Muscle of back (tissue), 13 donors: ENCODE measurements at places on chromosomes 6 and 20.

GRCh38 chr6:128500014-128500413, 20.4 kb downstream of the PTPRK start:
- no peak for DNase-seq

- DNase-seq, result peak; percentile 66
These were observed 86.4 kb upstream of the CLDN20 start for GRCh38 chr6:155177363-155177961.

- no peak for DNase-seq
These were observed 10.9 kb downstream of the MOCS1 start for GRCh38 chr6:39923394-39923793.

- DNase-seq, result no peak
These were observed 426.4 kb upstream of the CITED2 start for GRCh38 chr6:139800837-139801236.

- DNase-seq, result no peak
These were observed at the start of gene RIMS1 for GRCh38 chr6:71886184-71887005. Gene RIMS1 (plus strand): TSS chr6:71886550. CDS start chr6:71887024, 474 bp downstream.

DNA sequence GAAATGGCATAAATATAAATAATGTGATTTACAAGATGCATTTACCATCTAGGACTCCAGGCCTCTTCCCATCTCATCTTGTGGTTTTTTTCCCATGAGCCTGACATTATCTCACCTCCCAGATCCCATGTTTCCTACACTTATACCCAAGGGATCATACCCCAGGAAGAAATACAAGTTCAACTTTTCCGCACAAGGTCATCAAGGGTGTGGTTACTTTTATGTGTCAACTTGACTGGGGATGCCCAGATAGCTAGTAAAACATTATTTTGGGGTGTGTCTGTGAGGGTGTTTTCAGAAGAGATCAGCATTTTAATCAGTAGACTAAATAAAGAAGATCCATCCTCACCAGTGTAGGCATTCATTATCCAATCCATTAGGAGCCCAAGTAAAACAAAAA, 176.3 kb upstream of the TNFAIP3 start:
- DNase-seq, result no peak

GRCh38 chr6:111406200-111406721, 76.8 kb downstream of the REV3L start:
- no peak for DNase-seq

GRCh38 chr6:107894809-107895396, 63.1 kb downstream of the SEC63 start:
- no peak for DNase-seq

DNA sequence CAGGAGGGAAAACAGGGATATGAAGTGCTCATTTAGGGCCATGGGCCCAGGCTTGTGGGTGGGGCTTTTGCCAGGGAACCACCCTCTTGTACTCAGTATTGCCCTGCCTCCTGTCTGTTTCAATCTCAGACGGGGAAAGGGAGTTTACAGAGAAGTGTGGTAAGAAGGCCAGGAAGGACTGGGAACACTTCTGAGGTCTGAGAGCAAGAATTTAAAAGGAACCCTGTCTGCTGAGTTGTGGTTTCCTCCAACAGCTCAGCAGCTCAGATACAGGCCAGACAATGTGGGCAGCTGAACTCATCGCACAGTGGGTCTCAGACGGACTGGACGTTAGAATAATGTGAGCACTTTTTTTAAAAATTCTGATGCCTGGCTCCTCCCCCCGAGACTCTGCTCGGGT, 354.1 kb upstream of the ARID1B start:
- no peak for DNase-seq

DNA sequence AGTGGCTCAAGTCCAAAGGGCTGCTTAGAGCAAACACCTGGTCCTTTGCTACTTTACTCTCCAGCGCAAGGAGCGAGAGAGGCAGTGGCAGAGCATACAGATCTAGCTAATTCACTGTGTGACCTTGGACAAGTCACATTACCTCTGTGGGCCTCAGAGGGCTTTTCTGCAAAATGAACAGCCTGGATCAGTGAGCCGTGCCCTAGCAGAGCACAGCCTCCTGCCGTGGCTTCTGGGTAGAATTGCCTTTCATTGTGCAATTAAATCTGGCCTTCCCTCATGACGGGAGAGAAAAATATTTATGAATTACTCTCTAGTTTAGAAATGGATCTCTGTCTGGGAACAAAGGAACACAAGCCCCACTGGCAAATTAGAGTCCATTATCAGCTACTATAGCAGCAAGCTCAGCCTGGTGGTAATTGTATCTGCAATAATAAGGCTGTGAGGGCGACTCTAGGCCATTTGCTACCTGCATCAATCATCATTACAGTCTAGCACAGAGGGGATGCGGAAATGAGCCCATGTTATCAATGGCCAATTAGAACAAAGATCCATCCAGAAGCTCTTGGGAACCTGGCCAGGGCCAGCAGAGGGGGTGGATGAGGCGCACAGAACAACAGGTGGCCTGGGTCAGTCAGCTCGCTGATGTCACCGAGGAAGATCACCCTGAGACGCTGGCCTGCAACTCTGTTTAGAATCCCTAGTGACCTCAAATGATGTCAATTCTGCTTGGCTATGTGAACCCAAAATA, 114.2 kb upstream of the LY86 start:
- DNase-seq, result peak; percentile 28

GRCh38 chr6:11093376-11093625, 333 bp upstream of the SMIM13 start:
- DNase-seq, result no peak

DNA sequence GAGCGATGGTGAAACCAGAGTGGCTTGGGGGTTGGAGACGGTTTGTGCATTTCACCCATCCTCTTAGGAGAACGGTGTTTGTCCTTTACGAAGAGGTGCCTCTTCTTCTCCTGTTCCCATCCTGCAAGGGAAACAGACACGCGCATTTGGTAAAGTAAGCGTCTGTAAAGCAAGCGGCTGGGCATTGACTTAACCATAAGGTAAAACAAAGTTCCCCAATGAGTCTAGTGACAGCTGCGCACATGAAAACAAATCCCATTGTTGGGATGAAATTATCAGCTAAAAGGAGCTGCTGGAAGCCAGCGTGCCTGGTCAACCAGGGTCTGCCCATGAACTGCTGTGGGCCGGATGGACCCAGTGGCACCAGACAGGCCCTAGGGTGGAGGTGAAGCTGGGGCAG, 5.8 kb downstream of the BHLHE23 start:
- DNase-seq, result no peak

DNA sequence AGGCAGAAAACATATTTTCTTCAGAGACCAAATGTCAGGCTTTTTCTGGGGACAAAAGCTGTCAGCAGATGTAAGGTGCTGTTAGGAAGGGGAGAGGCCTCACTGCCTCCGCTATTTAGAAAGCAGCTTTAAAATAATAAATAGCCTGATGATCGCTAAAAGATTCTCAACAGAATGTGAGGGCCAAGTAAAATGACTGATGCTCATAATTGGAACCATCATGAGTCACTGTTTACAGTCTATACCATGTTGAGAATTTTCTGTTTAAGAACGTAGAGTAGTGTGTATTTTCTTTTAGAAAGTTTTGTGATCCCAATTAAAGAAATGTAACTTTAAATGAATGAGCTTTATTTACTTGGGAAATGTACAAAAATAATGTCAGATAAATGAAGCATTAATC, 220.0 kb downstream of the CLIC5 start:
- no peak for DNase-seq

- no peak for DNase-seq
These were observed 13.7 kb downstream of the GSTA4 start for GRCh38 chr6:52981222-52981900.

DNA sequence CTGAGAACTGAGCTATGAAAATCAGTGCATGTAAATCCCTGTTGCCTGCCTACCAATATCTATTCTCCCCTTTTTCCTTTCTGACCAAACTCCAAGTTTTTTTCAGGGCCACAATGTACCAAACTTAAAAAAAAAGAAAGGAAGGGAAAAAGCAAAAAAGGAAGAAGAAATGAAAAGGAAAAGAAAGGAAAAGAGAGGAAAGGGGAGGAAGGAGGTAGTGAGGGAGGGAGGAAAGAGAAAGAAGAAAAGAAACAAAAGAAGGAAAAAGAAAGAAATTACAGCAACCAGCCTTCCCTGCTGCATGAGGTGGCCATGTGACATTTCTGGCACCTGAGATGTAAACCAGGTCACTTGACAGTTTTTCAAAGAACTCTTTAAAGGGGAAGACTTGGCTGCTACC, 4.4 kb downstream of the CNKSR3 start:
- no peak for DNase-seq

DNA sequence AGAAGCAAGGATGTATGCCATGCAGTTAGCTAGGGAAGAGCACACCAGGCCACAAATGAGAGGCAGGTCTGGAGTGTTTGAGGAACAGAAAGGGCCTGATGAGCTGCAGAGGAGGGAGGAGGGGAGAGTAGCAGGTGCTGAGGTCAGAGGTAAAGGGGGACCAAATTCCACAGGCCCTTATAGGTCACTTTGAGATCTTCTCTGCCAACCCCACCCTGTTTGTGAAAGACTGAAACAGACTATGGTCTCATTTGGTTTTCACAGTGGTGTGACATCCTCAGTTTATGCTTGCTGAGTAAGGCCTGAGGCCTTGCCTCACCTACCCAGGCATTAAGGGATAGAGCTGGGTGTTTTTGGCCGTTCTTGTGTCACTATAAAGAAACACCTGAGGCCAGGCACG, 187.7 kb upstream of the MYLIP start:
- DNase-seq, result no peak

GRCh38 chr6:32679492-32679891, 13.0 kb upstream of the HLA-DQB1 start:
- no peak for DNase-seq

DNA sequence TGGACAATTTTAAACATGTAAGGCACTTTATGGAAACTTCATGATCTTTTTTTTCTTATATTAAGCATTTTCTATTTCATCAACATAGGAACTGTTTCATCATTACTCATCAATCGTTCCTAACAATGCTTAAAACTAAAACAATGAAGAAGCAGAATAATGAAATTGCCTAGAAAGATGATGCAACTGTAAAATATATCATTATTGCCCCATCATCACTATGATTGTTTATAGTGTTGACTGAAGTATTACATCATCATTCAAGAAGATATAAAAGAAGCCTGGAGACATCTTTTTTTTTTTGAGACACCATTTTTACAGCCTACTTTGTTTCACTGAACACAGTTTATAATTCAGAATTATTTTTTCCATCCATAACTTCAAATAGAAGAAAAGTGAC, 147.2 kb downstream of the TRDN start:
- DNase-seq, result no peak

DNA sequence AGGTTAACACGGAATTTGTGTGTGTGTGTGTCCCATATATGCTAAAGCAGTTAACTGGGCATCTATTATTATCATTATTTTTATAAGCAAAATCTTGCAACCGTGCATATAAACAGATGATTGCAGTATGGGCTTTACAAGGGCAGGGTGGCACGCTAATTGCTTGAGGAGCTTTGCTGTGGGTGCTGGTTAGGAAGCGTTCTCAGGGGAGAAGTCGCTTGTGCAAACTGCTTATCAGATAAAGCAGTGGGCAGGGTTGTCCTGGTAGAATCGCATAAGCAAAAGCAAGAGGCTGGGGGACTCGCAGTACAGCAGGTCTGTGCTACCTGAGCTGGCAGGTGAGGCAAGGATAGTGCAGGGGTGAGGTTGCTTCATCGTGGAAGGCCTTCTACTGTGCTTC, 9.7 kb upstream of the CCN6 start:
- no peak for DNase-seq

DNA sequence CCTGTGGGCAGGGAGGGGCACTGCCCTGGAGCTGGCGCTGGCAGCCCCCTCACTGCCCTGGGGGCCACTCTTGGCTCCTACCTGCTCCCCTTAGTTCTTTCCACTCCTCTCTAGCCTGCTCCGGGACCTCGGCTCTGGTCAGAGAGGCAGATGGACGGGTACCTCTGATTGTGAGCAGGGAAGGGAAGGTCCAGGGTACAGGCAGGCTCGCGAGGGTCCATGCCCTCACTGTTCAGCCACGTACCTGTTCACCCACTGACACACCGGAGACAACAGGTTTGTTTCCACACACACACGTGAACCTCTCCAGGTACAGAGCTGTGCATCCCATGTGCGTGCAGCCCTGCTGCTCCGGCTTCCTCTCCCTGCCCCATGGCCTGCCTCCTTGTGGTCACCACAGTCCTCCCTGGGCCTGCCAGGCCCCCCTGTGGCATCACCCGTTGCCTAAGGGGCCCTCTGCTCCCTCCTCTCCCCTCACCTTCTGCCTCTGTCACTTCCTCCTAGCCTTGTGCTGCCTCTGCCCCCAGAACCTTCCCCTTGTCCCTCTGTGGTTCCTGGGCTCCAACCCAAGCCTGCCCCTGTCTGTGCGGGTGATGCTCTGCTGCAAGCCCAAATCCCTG, 2.3 kb downstream of the EMILIN3 start:
- no peak for DNase-seq

DNA sequence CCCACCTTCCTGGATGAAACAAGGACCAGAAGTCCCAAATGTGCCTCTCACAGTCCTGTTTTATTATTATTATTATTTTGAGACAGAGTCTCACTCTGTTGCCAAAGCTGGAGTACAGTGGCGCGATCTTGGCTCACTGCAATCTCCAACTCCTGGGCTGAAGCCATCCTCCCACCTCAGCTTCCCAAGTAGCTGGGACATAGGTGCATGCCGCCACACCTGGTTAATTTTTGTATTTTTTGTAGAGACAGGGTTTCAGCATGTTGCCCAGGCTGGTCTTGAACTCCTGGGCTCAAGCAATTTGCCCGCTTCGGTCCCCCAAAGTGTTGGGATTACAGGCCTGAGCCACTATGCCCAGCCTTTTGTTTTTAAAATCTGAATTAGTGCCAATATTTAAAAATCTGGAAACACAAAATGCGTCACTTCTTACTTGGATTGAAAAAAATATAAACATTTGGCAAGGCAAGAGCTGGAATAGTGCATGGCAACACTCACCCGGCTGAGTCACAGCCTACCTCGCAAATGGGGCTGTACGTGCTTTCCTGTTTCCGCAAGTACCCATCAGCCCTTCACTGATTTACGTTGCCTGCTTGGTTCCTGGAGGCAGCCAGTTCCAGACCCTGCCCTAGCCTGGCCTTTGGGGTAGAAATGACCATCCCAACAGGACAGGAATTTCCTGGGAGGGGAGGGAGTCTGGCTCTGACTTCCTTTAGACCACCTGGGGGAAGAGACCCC, 6.3 kb downstream of the SDCBP2 start:
- peak; percentile 45 for DNase-seq

DNA sequence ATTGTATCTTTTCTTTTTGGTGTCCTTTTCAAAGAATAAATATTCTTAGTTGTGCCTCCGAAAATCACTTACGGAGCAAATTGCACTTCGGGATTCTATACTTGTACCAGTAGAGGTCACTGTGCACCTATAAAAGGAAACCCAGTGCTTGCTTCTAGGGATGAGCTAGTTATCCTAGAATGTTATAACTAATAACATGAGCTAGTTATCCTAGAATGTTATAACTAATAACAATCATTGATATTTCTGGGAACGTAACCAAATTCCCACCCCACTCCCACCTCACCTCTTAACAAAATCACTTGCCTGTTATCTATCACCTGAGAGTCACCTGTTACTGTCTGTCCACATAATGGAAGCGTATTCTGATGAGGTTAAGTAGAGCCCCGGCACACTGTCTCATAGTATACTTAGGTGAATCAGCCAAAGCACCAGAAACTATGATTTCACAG, 126.9 kb upstream of the TIAM2 start:
- DNase-seq, result peak; percentile 53
